ENCODE measurements at places on chromosomes 7 and 10. TPM values are rescaled to one million over a fixed set of nuclear protein-coding genes. Genes with fewer than 3 reads are reported as not detected.

DNA sequence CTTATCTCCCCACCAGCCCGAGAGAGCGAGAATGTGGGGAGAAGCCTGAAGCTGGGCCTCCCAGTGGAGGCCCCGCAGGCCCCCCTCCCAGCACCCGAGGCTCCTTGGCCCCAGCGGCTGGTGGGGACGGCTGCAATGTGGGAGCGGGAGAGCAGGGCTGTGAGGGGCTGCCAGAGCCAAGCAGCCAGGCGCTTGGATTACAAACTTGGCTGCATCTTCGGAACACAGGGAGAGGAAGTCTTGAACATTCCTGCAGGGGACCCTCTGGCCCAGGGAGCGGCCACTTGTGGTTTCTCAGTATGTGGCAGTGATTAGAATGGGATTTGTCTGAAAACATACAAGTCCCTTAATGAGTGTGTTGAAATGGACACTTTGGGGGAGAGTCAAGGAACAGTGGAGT lies 23.2 kb downstream of the ELN start:
- H3K4me1 ChIP-seq, result no peaks in the 10 kb centered on the region
- peaks cover 4% of the 10 kb centered on the region for H3K27me3 ChIP-seq
- DNase-seq, result no peak
- no peak overlapping the region for H3K4me3 ChIP-seq

- H3K4me1 ChIP-seq, result no peaks in the 10 kb centered on the region
- no peak for DNase-seq
Observed at GRCh38 chr7:22363756-22364422, 6.9 kb upstream of the RAPGEF5 start.

GRCh38 chr7:95106401-95106800 lies 199.0 kb downstream of the PPP1R9A start:
- H3K4me1 ChIP-seq, result no peaks in the 10 kb centered on the region
- H3K27me3 ChIP-seq, result no peaks in the 10 kb centered on the region
- no peak for DNase-seq
- no peak overlapping the region for H3K4me3 ChIP-seq
- H3K36me3 ChIP-seq, result no peaks in the 10 kb centered on the region

DNA sequence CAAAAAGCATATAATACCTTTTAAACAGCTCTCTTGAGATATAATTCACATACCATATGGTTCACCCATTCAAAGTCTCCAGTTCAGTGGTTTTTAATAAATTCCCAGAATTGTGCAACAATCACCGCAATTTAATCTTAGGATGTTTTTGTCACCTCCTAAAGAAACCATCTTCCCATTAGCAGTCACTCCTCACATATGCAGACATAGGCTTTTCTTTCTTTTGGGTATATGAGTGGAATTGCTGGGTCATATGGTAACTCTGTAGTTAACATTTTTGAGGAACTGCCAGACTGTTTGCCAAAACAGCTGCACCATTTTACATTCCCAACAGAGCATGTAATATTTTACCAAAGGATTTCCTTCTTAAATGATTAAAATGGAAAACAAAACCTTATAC lies 57.0 kb downstream of the CC2D2B start:
- peaks cover 1% of the 10 kb centered on the region for H3K36me3 ChIP-seq
- no peaks in the 10 kb centered on the region for H3K27me3 ChIP-seq
- no peak overlapping the region for H3K27ac ChIP-seq
- no peak for DNase-seq

- H3K4me3 ChIP-seq, result no peak overlapping the region
- DNase-seq, result no peak
- no peaks in the 10 kb centered on the region for H3K4me1 ChIP-seq
- peaks cover 7% of the 10 kb centered on the region for H3K27me3 ChIP-seq
Observed at GRCh38 chr10:11810313-11810766, 12.8 kb upstream of the PROSER2 start.

- peaks cover 9% of the 10 kb centered on the region for H3K36me3 ChIP-seq
- peak overlapping the region; percentile 94 for H3K4me3 ChIP-seq
- peaks cover 41% of the 10 kb centered on the region for H3K4me1 ChIP-seq
- no peaks in the 10 kb centered on the region for H3K27me3 ChIP-seq
- H3K27ac ChIP-seq, result peak overlapping the region; percentile 87
- peak; percentile 60 for DNase-seq
Observed at GRCh38 chr7:2522780-2523433, 3.3 kb downstream of the LFNG start.

GRCh38 chr7:50226145-50226544 lies 78.4 kb upstream of the IKZF1 start:
- DNase-seq, result no peak
- peak overlapping the region; percentile 90 for H3K27ac ChIP-seq
- peaks cover 21% of the 10 kb centered on the region for H3K36me3 ChIP-seq

- H3K4me3 ChIP-seq, result peak overlapping the region; percentile 52
- peaks cover 71% of the 10 kb centered on the region for H3K27me3 ChIP-seq
- peaks cover 12% of the 10 kb centered on the region for H3K4me1 ChIP-seq
- no peak for DNase-seq
Observed at GRCh38 chr10:25176421-25176968, 1.7 kb downstream of the GPR158 start.

- H3K4me3 ChIP-seq, result no peak overlapping the region
- no peak overlapping the region for H3K27ac ChIP-seq
- H3K27me3 ChIP-seq, result no peaks in the 10 kb centered on the region
- no peaks in the 10 kb centered on the region for H3K4me1 ChIP-seq
- H3K36me3 ChIP-seq, result no peaks in the 10 kb centered on the region
- no peak for DNase-seq
Observed at GRCh38 chr7:11742496-11742895, 89.5 kb downstream of the THSD7A start.

DNA sequence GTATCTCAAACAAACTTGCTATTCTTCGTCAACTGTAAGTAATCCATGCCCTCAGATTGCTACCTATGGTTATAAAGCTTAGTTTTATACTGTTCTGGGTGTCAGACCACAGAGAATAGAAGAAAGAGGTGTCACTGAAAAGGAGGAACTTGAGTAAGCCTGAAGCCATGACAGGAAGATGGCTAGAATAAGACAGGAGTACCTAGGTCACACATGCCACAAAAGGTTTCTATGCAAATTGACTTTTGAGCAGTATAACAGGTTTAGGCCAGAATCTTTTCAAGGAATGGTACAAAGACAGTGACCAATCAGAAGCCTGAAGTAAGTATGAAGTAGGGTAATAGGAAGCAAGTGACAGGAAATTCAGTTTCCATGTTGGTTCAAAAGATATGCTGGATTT lies 23.5 kb downstream of the FBXW4 start:
- no peak for DNase-seq
- H3K36me3 ChIP-seq, result peaks cover 37% of the 10 kb centered on the region
- H3K4me1 ChIP-seq, result peaks cover 10% of the 10 kb centered on the region
- no peaks in the 10 kb centered on the region for H3K27me3 ChIP-seq

DNA sequence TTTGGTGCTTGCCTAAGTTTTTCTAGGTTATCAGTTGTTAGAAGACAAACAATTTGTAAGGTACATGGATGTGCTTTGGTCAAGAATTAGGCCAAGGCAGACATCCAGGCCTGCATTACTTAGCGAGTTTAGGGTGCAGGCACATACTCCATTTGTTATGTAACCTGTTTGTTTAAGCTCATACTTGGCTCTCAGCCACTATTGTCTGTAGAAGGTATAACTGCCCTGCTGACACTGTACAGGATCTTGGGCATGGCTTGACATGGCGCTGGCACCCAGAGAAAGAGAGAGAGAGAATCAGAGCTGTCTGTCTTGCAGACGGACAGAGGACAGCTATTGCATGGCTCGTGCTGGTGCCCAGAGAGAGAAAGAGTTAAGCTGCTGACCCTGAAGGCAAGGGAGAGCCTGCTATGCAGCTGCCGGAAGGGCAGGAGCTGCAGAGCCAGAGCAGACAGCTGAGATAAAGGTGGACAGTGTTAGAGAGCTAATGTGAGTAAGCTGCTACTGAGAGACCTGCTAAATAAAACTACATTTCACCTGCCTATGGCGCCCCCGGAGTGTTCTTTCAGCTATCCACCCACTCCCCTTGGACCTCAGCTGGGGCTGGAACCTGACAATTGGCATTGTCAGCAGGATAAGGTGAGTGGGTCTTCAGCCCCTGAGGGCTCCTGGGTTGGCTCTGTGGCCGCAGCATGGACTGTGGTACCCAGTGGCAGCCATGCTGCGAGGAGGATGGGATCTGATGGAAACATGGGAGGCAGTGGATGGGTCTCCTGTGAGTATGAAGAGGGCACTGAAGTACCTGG lies 120.9 kb upstream of the TMEM106B start:
- H3K4me1 ChIP-seq, result no peaks in the 10 kb centered on the region
- no peak overlapping the region for H3K4me3 ChIP-seq
- no peaks in the 10 kb centered on the region for H3K27me3 ChIP-seq
- no peak for DNase-seq
- H3K36me3 ChIP-seq, result no peaks in the 10 kb centered on the region
- no peak overlapping the region for H3K27ac ChIP-seq

GRCh38 chr7:55970978-55971377 lies 6.6 kb downstream of the NIPSNAP2 start:
- H3K4me3 ChIP-seq, result no peak overlapping the region
- DNase-seq, result no peak
- H3K36me3 ChIP-seq, result peaks cover 20% of the 10 kb centered on the region

Gene PLEKHS1
- total RNA-seq, result not detected

Gene EN2
- total RNA-seq, result not detected

Gene ADAP1
- 49.9 TPM for total RNA-seq

Gene RBP3
- not detected for total RNA-seq

Gene PWWP2B
- total RNA-seq, result 2.9 TPM

Gene INA
- 0.45 TPM for total RNA-seq

Gene IFIT2
- total RNA-seq, result 37.3 TPM

Gene EPHB6
- total RNA-seq, result 10.0 TPM

Gene ITPRID1
- total RNA-seq, result not detected
